ENCODE measurements at places on chromosomes 12 and 14. TPM values are rescaled to one million over a fixed set of nuclear protein-coding genes. Genes with fewer than 3 reads are reported as not detected.
A peak's percentile ranks its signal among the peaks of the same experiment; 100 is the strongest.

Gene TCL1B
- not detected for total RNA-seq

DNA sequence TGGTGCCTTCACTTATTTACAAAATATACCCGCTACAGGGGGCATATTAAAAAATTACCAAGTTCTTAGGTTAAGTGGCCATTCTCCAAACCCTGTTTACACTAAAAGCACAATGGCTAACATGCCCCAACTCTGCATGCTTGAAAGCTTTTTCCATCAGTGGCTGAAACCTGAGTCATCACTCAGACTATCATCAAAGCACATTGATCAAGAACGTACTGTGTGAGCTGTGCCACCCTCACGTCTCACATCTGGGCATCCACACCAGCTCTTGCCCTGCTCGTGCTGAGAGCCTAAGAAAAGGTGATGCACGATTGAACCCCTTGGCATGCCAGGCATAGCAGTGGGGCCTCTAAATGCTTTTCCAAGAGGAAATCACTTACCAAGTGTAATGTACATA, 13.2 kb downstream of the AQP6 start:
- no peak for DNase-seq

DNA sequence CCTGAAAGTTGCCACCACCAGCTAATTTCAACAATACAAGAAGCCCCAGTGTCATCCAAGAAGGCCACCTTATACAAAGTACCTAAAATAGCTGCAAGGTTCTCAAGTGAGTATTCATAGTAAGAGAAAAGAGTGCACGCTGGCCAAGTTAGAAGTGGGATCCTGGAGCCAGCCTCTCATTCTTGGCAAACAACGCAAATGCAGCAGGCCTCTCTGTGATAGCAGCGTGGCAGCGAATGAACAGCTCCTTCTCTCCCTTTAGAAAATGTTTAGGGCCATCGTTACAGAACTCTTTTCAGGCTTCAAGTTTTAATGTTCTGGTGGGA, 78.0 kb upstream of the IFNG-AS1 start:
- DNase-seq: no peak

Gene EFS
- 10.4 TPM for total RNA-seq

Gene NANOG
- not detected for total RNA-seq

Gene ARHGEF25
- total RNA-seq: 16.3 TPM

GRCh38 chr14:99604766-99605298, 825 bp upstream of the CCDC85C start:
- peak; percentile 80 for DNase-seq

Gene GPR135
- total RNA-seq: 2.1 TPM

All from upper lobe of right lung (tissue), 1 donor.